ENCODE measurements at places on chromosomes 5 and 9.

GRCh38 chr5:2203774-2204173 is 321.0 kb upstream of the IRX4 start:
- DNase-seq, result no peak

- no peak for DNase-seq
Measured at GRCh38 chr5:66407765-66408164, 188.4 kb upstream of the MAST4 start.

GRCh38 chr5:169339869-169340268 is 38.9 kb upstream of the SLIT3 start:
- DNase-seq, result no peak

DNA sequence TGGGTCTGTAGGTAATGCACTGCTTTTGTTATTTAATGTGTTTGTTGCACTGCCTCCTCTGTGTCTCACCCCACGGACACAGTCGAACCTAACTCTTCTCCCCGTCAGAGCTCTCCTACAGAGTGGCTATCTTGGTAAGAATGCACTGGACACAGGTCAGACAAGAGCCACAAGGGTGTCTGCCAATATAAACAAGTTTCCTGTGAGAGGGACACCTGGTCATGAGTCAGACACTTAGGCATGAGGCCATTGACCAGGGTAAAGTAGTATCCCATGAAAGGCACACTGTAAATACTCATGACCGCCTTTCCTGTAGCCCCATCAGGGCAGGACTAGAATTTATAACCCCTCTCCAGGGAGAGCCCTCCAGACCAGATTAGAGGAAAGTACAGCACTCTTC is 115.5 kb downstream of the SLC12A2 start:
- no peak for DNase-seq

DNA sequence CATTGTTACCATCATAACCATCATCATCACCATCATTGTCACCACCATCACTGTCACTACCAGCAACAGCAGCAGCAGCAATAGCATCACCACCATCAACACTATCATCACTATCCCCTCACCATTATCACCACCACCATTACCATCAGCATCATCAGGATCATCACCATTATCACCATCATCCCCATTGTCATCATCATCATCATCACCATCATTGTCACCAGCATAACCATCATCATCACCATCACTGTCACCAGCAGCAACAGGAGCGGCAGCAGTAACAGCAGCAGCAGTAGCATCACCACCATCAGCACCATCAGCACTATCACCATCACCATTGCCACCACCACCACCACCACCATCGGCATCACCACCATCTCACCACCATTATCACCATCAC is 48.4 kb downstream of the S1PR3 start:
- no peak for DNase-seq

GRCh38 chr5:67644221-67644920 is 447.8 kb upstream of the CD180 start:
- DNase-seq, result no peak
